NCI-H187 (cell line): ENCODE measurements at places on chromosomes 16 and 17.

- no peak for DNase-seq
Observed at GRCh38 chr17:74356646-74357465, 4.8 kb downstream of the BTBD17 start.

DNA sequence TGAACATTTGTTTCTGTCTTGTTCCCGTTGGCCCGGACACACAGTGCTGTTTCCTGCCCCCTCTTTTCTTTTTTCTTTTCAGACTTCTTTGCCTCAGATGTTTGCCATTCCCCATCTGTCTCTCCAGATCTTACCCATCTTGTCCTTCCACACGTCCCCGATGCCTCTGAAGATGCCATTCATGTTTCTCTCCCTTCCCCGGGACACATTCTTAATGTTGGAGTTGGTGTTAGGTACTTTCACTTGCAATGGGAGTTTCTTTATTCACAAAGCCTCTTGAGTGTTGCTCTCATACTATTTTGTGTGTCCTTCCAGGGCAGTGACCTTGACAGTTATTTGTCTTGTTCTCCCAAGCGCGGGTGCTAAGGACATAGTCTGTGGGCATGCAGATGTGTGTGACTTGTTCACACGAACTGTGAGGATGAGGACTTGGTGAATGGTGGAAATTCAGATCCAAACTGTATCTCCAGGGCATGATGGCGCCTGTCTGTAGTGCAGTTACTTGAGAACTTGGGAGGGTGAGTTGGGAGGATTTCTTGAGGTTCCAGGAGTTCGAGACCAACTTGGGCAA lies 8.3 kb downstream of the SEC14L1 start:
- DNase-seq: no peak

DNA sequence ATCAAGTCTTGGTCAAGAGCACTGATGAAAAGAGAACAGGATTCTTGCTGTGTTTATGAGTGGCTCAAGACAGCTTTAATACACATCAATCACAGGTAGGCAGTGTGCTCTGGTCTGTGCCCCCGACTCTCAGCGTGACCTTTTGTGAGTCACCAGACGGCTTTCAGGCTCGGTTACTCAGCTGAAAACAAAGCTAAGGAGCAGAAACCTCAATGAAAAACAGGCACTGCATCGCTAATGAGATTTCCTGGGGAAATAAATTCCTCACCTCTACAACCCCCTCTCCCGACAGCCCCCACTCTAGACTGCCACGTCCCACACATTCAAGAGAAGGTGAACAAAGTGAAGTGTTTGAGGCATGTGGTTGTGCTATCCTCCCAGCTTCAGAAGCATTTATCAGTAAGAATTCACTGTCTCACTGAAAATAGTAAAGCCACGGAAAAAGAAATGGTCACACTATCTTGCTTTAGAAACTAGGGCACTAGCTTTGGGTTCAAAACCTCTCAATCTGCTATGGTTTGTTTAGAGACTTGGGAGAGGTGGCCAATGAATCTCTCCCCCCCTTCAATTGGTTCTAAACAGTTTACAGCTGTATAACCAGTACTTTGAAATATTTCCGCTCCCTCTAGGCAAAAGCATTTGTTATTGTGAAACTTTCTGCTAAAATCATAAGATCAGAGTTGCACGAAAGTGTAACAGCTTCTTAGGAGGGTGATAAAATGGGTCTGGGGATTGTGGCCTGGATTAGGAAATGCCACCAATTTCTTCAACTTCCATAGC lies 199.5 kb upstream of the PMFBP1 start:
- peak; percentile 38 for DNase-seq

GRCh38 chr16:25052151-25052511 lies 37.0 kb upstream of the ARHGAP17 start:
- no peak for DNase-seq

- DNase-seq: no peak
Observed at GRCh38 chr16:19486750-19487325, 35.1 kb downstream of the GDE1 start.

GRCh38 chr17:42679492-42680330 lies 1.9 kb downstream of the CCR10 start:
- peak; percentile 58 for DNase-seq

GRCh38 chr17:6471531-6472465 lies 27.5 kb downstream of the PIMREG start:
- DNase-seq: no peak

DNA sequence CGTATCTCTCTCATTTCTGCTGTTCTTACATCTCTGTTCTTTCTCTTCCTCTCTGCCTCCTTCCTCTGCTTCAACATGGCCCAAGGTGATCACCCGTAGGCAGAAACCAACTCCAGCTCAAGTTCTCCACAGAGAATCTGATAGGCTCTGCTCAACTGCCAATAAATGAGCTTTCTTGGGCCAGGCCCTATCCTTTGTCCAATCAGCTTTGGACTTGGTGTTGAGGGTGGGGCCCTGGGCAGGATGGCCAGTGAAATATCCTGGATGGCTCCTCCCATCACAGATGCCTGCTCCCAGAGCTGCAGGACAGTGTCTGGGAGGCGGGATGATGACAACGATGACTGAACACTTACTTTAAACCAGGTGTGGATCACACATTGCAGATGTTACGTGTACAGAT lies 17.4 kb upstream of the BRD7 start:
- no peak for DNase-seq

- DNase-seq: no peak
Observed at GRCh38 chr16:66159987-66160386, 206.5 kb upstream of the CDH5 start.

DNA sequence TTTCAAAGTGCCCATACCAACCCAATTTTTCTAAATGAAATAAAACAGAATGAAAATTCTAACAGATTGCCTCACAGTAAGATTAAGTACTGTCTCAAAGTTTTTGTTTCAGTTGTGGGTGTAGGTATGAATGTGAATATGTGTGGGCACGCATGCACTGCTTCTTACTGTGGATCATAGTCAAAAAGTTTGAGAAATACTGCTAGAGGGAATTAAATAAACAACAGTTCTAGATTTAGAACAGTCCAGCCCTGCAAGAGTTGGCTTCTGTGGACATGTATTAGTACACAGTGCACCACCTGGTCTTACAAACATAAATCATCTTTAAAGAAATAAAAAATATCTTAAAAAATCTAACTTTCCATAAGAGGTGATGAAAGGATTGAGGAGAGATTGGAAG lies 8.4 kb downstream of the ZNF652 start:
- no peak for DNase-seq

- DNase-seq: no peak
Observed at GRCh38 chr16:88754109-88754911, 30.7 kb downstream of the PIEZO1 start.

- DNase-seq: no peak
Observed at GRCh38 chr16:70331588-70332358, 14.9 kb upstream of the DDX19A start.

DNA sequence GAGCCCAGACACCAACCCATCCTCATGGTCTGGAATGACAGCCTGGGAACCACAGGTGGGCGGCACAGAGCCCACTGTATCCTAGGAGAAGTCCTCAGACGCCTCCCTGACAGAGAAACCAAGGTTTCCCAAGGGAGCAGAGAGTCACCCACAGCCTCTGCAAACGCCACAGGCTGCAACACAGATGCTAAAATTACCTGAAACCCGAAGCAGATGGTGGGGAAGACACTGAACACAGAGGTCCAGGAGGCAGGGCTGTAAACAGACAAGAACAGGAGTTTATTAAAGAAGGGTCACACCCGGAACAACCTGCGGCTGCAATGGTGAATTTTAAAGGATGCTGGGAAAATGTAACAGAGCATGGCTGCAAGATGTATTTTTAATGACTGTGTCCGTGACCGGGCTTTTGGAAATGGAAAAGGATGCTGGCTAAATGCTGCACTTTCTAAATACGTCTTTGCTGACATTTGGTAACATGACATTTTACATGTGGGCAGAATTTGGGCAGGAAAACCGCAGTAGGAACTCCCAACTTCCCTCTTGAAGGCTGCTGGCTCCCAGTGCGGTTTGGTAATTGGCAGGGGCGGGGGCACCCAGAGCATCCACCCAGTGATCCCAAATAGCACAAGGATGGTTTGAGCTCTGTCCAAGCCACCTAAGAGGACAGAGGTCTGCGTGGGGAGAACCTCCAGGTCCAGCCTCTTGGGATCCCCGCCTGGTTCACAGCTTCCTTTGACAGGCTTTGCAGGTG lies 13.1 kb downstream of the SLC38A8 start:
- DNase-seq: no peak

- DNase-seq: no peak
Observed at GRCh38 chr16:24993722-24994686, 21.2 kb downstream of the ARHGAP17 start.

GRCh38 chr16:12538667-12539091 lies 265.0 kb downstream of the CPPED1 start:
- peak; percentile 19 for DNase-seq

- no peak for DNase-seq
Observed at GRCh38 chr17:65683428-65683827, 122.0 kb upstream of the AXIN2 start.
